GM06990 (cell line): ENCODE measurements at places on chromosomes 6 and 20.

DNA sequence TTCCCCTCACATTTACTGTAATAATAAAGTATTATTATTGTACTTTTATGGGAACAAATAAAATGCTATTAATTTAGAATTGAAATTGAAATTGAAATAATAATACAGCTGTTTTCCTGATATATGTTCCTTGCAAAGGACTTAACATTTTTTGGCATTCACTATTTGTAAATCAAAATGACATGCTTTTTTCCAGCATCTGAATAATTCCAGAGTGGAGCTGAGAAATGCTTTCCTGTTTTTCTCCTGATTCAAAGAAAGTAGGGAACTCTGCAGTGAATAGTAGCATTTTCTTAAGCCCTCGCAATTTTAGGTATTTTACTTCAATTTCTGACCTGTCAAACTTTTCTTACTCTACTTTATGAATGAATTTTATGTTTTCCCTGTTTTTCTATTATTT, 72.1 kb downstream of the PHACTR2 start:
- DNase-seq = no peak

DNA sequence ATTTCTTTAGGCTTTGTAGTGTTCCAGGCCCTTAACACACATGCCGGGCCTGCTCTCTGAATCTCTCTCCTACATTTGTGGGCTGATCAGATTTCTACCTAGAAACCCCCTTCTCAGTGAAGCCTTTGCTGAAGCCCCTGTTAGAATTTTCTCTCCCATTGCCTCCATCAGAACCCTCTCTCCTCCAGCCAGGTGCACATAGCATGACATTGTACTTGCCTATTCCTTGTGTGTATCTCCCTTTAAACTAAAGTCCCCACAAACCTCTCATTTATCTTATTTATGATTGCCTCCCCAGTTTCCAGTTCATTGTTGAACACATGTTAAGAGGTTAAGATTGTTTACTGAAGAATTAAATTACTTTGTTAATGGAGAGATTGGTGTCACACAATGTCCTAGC, 325.5 kb upstream of the CITED2 start:
- no peak for DNase-seq

DNA sequence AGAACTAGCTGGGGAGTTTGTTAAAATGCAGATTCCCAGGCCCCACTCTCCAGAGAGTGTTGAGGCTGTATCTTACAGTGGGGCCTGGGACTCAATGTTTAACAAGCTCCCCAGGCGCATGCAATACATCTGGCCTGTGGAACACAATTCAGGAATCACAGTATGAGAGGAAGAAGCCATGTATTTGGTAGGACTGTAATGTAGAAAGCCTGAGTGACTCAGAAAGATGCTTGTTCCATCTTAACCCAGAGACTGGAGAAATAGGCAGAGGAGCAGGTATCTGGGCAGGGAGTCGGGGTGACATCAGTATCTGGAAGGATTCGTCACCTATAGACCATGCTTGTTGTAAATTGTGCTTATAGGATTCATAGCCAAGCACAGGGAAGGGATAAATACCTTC, 90.5 kb downstream of the UNC5CL start:
- DNase-seq = no peak

DNA sequence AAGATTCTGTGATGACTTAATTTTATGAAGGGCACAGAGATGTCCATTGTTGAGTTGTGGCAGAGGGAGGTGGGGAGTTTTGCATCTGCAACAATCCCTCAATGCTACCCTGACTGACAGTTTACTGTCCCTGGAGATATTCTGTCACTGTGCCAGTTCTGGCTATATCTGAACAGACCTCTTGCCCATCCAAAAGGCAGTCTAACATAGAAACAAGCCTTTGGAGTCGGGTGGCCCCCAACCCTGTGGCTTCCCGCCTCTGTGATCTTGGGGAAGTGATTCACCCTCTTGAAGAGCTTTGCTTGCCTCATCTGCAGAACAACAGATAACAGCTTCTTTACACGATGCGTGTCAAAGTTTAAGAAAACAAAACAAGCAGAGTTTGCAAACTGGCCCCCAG, 3.8 kb upstream of the E2F1 start:
- no peak for DNase-seq

DNA sequence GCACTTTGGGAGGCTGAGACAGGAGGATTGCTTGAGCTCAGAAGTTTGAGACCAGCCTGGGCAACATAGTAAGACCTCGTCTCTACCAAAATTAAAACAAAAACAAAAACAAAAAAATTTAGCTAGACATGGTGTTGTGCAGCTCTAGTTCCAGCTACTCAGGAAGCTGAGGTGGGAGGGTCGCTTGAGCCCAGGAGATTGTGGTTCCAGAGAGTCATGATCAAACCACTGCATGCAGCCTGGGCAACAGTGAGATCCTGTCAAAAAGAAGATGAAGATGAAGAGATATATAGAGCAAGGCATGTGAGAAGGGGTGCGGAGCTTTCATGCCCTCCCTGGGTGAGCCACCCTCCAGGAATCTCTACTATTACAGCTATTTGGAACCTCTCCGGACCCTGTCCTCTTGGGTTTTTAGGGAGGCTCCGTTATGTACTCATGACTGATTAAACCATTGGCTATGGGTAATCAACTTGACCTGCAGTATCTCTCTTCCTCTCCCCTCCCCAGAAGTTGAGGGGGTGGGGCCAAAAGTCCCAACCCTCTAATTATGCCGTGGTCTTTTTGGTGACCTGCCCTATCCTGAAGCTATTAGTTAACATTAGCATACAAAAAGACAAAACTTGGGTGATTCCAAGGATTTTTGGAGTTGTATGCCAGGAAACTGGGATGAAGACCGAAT, 9.0 kb downstream of the POLH start:
- DNase-seq = no peak

DNA sequence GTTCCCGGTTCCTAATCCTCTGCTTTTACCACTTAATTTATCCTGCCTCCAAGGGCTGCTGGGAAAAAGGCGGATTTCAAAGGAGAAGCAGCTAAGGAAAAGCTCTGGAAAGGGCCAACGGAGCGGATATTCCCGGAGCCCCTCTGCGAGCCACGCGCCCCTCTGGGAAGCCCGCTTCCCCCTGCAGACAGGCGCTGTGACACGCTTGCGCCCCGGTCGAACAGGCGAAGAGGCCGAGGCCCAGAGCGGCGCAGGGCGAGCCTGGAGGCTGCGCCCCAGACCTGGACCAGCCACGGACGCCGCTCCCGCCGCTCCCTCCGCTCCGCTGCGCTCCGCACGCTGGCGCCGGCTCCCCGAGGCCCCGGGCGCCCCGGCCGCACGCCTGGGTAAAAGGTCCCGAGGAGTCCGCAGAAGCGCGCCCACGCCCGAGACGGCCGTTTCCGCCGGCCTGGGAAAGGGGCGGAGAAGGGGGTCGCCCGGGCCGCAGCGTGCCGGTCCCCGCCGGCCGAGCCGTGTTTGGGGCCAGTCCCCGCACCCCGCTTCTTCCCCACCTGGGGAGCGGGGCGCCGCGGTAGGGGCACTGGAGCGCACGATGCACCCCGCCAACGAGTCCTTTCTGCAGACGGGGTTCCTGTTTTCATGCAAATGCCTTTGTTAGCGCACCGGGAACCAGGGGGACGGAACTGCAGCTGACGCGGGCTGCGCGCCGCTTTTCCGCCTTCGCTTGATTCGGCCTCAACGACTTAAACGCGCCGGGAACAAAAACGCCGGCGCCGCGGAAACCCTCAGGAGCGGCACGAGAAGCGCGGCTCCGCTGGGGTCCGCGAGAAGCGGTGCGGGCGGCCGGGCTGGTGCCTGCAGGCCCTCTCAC, 91.9 kb upstream of the SIRPA start:
- peak; percentile 85 for DNase-seq

- DNase-seq = peak; percentile 50
Measured at GRCh38 chr6:159080217-159080976, 35.6 kb upstream of the TAGAP start.

DNA sequence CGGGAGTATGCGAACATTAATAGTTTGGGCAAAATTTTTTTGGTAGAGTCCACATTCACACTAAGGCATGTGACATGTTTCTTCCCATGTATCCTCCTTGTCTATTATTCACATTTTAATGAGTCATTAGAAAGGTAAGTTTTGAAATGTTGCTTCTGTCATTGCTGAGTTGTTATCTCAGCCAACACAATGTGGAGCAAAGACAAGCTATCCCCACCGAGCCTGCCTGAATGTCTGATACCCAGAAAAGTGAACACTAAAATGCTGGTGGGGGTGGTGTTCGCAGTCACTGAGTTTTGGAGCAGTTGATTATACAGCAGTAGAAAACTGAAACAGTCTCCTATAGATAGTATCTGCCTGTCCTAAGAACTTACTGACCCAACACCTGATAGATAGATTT, 68.3 kb upstream of the ASF1A start:
- no peak for DNase-seq

DNA sequence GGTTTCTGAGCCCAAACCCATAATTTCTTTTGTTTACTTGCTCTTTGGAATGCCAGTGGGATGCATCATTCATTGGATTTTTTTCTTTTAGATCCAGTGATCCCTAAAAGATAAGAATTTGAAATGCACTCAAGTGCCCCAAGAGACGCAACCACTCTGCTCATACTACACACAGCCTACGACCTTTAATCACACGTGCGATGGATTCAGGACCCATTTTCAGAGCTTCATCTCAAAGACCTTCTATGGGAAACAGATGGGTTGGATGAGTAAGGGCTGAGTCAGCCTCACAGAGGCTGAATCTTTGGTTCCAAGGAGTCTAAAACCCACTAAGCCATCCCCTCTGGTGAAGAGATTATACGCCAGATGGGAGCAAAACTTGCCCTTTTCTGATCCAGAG, 265.5 kb upstream of the EXOC2 start:
- no peak for DNase-seq

DNA sequence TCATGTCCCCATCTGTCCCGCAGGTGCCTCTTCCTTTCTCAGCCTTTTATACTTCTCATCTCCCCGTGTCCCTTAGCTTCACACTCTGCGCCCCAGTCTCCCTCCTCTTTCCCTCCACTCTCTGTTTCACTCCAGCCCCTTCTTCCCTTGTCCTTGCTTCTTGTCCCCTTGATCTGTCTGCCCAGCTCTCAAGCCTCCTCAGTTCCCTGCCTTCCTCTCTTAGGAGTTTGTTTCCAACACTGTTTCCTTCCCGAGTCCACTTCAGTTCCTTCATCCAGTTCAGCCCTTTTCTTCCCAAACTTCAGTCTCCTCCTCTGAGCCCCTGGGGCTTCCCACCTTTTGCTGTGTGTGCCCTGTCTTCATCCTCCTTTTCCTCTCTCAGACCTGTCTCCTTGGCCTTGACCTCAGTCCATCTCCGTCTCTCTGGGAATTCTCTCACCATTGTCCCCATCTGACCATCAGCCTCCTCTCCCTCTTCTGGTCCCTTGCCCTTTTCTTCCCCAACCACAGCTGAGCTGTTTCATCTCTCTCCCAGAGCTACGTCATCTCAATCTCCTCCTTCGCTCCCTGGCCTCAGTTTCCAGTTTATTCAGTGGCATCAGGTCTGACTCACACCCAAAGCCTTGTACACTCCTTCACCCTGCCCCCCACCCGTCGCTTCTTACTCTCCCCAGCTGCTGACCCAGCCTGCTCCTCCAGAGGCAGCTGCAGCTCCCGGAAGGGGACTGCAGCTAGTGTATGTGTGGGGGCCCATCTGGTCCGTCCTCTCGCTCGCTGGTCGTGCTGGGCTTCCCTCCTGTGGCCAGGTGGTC, 2.7 kb upstream of the DDR1 start:
- DNase-seq = no peak

GRCh38 chr20:37911838-37912281, 8.9 kb downstream of the VSTM2L start:
- DNase-seq = peak; percentile 44

DNA sequence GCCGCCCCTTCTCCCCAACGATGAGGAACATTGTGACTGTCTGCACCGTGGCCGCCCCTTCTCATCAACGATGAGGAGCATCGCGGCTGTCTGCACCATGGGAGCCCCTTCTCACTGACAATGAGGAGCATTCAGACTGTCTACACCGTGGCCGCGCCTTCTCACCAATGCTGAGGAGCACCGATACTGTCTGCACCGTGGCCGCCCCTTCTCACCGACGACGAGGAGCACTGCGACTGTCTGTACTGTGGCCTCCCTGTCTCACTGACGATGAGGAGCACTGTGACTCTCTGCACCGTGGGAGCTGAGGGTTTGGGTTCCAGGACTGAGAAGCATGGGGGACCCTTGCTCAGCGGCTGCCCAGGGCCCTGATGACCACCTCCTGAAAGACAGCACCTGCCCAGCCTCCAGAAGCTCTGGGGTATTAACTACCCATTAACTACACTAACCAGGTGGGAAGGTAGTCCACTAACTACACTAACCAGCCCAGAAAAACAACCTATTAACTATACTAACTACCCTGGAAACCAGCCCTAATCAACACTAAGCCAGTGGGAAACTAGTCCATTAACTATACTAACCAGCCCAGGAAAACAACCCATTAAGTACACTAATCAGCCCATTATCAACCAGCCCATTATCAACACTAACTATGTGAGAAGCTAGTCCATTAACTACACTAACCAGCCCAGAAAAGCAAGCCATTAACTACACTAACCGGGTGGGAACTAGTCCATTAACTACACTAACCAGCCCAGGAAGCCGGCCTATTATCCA, 116.9 kb downstream of the TAF4 start:
- no peak for DNase-seq

GRCh38 chr20:38162878-38163875, 1.9 kb downstream of the TGM2 start:
- DNase-seq = no peak

DNA sequence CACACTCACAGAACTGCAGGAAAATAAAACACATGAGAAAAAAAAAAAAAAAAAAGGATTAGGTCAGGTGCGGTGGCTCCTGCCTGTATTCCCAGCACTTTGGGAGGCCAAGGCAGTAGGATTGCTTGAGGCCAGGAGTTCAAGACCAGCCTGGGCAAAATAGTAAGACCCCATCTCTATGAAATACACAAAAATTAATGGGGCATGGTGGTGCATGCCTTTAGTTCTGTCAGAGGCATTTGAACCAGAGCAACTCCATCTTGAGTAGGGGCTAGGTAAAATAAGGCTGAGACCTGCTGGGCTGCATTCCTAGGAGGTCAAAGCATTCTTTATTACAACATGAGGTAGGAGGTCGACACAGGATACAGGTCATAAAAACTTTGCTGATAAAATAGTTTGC, 39.0 kb upstream of the JARID2 start:
- no peak for DNase-seq

- DNase-seq = no peak
Measured at GRCh38 chr20:61120595-61121515, 131.2 kb upstream of the CDH4 start.

DNA sequence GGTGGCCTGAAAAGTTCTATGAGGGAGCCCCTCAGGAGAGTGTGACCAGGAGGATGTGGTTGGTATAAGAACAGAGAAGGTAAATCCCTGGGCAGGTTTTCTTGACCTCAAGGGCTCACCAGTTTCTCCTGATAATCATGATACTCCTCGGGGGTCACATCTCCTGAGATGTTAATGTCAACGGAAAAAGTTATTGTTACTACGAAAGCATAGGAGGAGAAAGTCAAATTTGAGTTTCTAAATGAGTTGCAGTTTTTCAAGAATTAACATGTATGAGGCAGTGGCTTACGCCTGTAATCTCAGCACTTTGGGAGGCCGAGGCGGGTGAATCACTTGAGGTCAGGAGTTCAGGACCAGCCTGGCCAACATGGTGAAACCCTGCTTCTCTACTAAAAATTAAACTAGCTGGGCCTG, 23.4 kb downstream of the MGME1 start:
- DNase-seq = peak; percentile 48

- no peak for DNase-seq
Measured at GRCh38 chr6:39054577-39055142, 6.1 kb downstream of the GLP1R start.
